ENCODE measurements at places on chromosomes 6 and 20. TPM values are rescaled to one million over a fixed set of nuclear protein-coding genes. Genes with fewer than 3 reads are reported as not detected.

Gene MMS22L
- 20.6 TPM for total RNA-seq

Gene CEBPB
- total RNA-seq: 0.78 TPM

Gene OGFRL1
- total RNA-seq: 39.8 TPM

Gene TOMM6
- 34.2 TPM for total RNA-seq

DNA sequence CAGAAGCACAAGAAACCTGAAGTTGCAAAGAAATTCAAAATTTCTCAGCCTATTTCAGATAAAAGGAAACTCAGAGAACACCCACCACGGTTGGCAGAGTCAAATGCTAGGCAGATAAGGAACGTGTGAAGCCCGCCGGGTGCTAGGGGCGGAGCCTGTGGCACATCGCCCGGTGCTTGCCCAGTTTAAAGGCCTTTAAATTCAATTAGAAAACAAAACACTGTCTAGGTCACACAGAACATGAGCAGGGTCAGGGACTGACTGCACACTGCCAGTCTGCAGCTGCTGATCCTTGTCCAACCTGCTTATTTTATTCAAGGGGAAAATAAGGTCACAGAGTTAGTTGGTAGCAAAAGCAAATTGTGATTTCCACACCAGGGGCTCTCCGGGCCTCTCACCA lies 75.8 kb downstream of the PSMG4 start:
- no peak for DNase-seq

- DNase-seq: no peak
Measured at GRCh38 chr6:115882174-115882573, 178.5 kb downstream of the FRK start.

DNA sequence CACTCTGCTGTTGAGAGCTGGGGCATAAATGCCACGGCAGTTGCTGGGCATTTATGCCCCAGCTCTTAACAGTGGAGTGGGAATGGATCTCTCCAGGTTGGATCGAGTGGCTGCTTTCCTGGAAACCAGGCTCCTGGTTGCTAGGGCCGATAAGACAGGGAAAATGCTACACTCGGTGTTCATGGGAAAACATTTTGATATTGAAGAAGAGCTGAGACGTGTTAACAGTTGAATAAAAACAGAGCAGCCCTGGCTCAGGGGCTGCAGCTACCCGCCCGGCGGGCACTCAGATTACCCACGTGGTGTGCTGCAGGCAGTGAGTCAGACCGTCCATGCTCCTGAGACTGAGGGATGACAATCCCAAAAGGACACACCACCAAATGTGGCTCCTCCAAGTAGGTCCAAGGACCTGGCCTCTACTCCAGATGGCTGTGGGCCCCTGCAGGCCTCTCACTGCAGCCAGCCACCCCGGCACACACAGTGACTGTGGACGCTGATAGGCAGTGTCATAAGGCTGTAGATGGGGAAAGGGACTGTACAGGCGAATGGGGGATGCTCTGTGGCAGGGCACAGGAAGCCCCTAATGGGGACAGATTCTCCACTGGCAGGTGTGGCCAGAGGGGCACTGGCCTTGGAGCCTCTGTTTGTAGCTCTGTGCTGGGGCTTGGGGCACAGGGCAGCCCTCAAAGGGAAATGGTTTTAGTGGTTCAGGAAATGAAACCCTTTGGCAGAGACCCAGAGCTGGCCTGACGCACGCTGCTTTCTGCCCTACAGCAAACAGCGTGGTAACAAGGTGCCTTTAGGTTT lies 237.8 kb downstream of the LY86 start:
- no peak for DNase-seq

DNA sequence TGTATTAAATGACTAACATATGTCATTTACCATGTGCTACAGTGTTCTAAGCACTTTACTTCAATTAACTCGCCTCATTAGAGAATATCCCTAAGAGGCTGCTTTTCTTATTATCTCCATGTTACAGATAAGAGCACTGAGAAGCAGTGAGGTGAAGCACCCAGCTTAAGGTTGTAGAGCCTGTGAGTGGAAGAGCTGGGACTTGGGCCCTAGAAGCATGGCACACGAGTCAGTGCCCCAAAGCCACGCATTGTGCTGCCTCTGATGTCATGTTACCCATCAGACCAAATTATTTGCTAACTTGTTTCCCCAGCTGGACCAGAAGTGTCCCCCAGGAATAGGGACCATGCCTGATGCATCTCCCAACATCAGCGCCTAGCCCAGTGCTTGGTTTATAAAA lies 34.1 kb downstream of the POFUT1 start:
- DNase-seq: no peak

- no peak for DNase-seq
Measured at GRCh38 chr20:25128649-25129048, 46.7 kb upstream of the VSX1 start.

- DNase-seq: no peak
Measured at GRCh38 chr6:49634092-49634835, 2.4 kb downstream of the RHAG start.

- DNase-seq: no peak
Measured at GRCh38 chr6:121876721-121877120, 441.3 kb downstream of the GJA1 start.

- no peak for DNase-seq
Measured at GRCh38 chr6:168018664-168019063, 21.2 kb downstream of the KIF25 start.

GRCh38 chr6:167826230-167826895 lies 348 bp upstream of the AFDN start:
- DNase-seq: peak; percentile 77

DNA sequence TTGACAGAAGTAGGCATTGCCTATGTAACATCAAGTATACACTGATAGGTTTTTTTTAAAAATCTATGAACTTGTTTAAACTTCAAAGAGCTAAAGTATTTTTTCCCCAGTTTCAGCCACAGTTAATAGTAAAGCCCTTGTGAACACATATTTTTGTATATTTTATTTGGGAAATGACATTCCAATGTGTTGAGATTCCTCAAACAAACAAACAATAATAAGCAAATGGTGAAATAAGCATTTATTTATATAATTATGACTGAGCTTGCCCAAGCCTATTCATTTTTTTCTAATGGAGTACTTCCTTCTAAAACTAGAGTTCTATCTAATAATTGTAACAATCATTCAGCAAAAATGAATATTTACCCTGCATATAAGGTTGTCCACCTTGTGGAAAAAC lies 12.5 kb downstream of the SYCP2 start:
- DNase-seq: no peak

DNA sequence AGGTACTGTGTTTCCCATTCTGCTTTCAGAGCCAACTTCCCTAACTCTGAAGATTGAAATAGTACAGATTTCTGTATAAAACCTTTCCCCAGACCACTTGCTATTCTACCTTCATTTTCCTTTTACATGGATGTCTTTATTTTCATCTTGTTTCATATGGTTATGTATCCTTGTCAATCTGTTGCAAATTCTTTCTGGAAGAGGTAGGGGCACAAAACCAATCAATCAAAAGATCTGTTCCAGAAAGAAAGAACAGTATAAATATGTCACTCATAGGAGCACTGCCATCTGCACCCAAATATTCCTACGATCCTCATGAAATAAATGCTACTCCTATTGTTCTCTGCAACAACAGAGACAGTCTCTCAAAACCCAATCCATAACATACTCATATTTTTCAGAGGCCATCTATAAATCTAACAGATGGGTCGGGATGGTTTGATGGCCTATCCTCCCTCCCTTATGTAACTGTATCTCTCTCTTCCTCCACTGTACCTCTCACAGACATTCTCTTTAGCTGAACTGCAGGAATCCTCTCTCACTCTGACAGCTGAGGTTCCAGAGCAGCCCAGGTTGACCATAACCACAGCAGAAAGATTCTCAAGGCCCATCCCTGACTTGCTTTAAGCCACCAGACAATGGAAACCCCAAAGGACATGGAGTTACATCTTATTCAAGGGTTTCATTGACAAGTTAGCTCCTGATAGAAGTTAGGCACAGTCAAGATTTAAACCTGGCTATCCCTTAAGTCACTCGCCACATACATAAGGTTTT lies 112.8 kb downstream of the ZMYND8 start:
- no peak for DNase-seq

DNA sequence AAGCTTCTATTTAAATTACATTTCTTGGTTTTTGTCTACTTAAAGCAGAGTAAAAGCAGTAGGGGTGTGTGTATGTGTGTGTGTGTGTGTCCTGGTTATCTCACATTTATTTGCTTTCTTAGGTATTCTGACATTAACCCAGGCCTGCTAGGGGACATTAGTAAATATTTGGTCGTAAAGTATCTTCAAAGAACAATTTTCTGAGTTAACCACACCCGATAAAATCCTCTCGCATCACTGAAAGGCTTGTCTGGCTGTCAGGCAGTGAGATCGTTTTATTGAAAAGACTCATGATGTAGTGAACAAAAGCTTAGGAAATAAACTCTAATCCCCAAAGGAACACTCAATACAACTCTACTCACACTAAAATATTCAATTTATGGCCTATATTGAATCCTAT lies 77.9 kb downstream of the ZNF217 start:
- DNase-seq: no peak

- no peak for DNase-seq
Measured at GRCh38 chr20:58658760-58659159, 7.7 kb downstream of the STX16 start.

All from occipital lobe (tissue), 3 donors.